Sigmoid colon (tissue), 7 donors: ENCODE measurements at places on chromosomes 4 and X.

DNA sequence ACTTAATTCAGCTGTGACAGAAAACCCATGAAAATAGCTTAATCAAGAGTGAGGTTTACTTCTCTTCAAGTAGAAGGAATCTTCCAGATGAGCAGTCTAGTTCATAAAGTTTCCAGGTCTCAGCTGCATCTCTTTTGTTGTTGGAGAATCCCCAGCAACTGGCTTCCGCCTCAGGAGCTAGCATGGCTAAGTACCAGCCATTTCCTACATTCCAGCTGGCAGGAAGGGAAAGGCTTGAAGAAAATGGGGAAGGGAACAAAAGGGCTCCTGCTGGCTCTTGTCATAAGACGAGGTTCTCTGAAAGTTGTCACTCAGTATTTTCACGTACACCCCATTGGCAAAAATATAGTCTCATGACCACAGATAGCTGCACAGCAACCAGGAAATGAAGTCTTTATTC is 27.3 kb upstream of the TRIM2 start:
- no peak for DNase-seq

DNA sequence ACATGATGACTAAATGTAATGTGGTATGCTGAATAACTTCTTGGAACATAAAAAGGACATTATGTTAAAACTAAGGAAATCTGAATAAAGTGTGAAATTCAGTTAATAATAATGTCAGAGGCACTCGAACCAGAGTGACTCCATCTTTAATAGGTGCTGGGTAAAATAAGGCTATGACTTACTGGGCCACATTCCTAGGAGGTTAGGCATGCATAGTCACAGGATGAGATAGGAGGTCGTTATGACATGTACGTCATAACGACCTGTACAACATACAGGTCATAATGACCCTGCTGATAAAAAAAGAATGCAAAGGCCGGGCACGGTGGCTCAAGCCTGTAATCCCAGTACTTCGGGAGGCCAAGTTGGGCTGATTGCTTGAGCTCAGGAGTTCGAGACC is 28.9 kb upstream of the OPHN1 start:
- no peak for DNase-seq

DNA sequence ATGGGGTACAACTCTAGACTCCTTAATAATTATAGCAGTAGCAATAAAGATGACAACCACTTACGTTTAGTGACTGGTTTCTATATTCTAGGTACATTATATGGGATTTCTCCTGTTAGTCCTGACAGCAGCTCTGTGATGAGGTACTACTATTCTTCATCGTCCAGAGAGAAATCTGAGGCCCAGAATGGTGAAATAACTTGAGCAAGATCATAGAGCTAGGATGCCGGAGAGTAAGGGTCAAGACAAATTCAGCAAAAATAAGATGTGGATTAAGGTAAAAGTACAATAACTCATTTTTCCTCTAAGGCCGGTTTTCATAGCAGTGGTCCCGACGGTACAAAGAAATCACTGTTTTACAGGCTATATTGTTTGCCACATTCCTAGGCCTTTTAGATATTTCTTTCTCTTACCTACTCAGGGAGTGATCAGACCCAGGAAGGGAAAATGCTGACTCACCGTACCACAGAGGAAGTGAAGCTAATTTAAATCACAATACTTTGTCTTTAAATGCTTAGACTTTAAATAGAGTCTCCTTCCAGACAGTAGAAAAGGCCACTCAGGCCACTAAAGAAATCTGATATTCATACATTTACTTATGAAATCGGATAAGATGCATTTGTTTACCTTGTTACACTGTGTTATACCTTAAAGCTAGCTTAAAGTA is 2023.0 kb upstream of the AGA start:
- DNase-seq = no peak

- no peak for DNase-seq
Measured at GRCh38 chr4:157527954-157528353, 307.4 kb downstream of the GRIA2 start.

DNA sequence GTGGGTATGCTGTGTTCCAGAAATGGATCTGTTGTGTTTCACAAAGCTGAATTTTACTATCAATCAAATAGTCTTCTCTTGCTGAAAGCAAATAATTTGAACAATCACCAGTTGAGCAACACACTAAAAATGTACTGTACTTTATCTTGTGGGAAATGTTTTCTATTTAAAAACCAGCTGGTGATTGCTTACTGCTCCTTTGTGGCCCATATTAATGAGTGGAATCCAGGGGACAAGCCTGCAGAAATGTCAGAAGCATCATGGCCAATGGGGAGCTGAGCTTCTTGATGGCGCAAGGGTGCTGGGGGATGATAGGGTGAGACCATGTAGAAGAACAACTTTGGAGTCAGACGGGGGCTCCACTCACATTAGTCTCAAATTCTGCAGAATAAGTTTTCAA is 346.2 kb downstream of the ARHGAP10 start:
- no peak for DNase-seq

DNA sequence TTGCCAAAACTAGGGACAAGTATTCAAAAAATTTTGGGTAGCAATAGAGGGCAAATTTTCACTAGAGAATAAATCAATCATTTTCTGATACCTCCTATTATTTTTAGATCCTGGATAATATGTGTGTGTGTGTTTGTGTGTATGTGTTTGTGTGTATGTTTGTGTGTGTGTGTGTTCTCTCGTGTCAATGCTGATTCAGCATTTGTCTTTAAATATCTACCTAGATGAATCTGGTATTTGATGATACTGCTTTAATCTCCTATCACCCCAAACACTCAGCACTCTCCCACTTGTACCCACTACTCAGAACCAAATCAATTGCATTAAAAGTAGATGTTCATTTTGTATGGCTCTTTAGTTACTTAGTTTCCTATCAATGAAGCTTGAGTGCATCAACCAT is 101.3 kb upstream of the NPFFR2 start:
- no peak for DNase-seq

- DNase-seq = no peak
Measured at GRCh38 chrX:38970845-38971244, 169.6 kb downstream of the MID1IP1 start.

DNA sequence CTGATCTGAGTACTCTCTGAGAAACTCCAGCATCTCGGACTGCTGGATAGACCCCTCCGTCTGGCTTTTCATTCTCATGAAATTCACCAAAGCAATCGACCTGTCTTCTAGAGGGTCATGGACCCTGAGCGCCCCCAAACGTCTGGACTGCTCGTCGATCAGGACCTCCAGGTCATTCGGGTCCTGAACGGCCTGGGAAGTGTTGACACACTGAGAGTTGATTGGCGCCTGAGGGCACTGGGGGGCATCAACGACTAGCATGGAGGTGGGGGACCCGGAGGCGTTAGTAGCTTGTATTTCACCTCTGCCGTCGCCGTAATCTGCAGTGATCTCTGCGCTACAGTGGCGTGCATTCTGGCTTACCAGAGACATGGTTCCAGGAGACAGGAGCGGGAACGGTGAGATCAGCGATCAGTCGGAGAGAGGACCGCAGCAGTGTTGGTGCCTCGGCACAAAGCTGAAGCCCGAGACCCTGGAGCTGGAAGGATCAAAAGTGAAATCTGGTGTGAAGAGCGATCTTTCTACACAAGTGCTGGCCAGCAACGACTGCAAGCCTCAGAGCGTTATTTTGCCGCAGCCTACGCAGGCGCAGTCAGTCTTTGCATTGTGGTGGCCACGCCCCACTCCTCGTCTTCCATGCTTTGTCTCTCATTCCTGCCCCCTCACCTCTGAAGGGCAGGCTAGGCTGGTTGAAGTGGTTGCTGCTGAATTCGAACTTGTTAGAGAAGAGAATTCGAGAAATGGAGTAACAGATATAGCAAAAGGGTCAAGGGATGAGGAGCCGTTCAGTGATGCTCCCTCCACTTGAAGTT is at the start of gene MAGEE2:
Gene MAGEE2, minus strand, starts transcription at position 575 of the 812 bp plus-strand sequence. Its CDS starts 203 bp downstream, at position 372.
- DNase-seq = no peak

DNA sequence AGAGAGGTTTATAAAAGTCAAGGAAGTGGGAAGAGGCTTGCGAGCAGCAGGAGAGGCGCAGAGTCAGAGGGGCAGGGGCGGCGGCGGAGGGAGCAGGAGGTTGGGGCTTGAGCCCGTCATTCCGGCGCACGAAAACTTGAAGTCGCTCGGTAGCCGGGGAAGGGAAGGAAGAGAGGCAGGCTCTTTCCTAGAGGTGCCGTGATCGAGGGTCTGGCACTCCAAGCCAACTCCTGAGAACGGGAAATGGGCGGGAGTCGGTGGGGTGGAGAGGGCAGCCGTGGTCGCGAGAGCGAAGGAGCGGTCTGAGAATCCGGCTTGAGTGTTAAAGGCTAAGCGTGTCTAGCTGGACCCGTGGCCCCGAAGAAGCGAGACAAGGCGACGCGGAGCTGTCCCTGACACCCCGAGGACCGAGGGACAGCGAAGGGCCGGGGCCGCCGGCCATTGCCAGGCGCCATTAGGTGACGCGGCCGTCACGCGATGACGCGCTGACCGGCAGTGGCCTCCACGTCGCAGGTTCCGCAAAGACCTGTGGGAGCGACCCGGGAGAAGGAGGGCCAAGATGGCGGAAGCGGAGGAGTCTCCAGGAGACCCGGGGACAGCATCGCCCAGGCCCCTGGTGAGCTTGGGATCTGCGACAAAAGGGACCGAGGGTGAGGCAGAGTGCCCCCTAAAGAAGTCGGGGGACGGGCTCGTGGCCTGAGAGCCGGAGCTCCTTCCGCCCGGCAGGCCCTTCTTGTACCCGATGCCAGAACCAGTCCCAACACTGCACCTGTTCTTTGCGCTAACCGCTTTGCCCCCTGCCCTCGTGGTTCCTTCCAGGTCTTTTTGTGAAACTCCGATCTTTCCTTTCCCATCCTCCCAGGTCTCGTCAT is at the start of gene YIPF6:
Gene YIPF6, plus strand, starts transcription at position 544 of the 872 bp plus-strand sequence. Its CDS starts 16 bp downstream, at position 560.
- DNase-seq = peak; percentile 90

- DNase-seq = no peak
Measured at GRCh38 chr4:138716559-138717335, 298.8 kb upstream of the NOCT start.

- no peak for DNase-seq
Measured at GRCh38 chr4:123896446-123897071, 500.0 kb downstream of the SPRY1 start.

DNA sequence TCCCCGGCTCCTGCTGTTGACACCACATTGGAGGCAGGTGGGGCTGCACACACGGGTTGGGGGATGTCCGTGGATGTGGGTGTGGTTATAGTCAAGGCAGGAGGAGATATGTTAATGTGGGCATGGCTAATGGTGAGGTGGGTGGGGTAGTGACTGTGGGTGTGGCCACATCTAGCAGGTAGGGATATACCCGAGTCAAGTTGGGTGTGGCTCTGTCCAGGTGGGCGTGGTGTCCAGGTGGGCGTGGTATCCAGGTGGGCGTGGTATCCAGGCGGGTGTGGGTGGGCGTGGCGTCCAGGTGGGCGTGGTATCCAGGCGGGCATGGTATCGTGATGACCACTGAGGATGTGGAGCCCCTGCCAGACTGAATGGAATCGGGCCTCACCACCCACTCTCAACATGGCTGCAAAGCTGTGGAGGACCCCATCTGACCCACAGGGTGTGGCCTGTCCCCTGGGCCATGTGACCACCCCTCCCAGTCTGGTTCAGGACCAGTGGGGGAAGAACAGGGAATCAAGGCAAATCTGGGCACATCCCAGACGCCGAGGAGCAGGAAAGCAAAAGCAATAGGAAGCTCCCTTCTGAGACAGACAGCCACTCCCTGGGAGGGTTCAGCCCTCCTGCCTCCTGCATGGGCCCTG is 21.0 kb downstream of the MAN2B2 start:
- no peak for DNase-seq

GRCh38 chr4:26993539-26993938 is 132.9 kb downstream of the STIM2 start:
- DNase-seq = no peak

DNA sequence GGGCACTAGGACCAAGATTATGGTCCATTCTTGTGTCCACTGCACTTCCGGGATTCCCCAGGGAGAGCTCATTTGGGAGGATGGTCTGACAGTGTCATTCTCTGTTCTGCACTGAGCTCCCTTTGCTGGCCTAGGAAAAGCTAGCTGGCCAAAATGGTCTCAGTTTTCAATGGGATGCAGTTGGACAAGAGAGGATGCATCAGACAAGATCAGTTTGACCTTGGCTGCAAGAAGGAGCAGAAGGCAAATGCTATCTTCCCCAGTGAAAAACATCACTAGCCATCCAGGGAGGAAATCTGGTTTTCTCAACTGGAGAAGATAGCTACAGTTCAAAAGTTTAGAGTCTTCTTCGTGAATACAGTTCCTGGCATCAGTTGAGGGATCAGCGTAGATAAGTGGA is 221.1 kb downstream of the PTTG2 start:
- DNase-seq = no peak

DNA sequence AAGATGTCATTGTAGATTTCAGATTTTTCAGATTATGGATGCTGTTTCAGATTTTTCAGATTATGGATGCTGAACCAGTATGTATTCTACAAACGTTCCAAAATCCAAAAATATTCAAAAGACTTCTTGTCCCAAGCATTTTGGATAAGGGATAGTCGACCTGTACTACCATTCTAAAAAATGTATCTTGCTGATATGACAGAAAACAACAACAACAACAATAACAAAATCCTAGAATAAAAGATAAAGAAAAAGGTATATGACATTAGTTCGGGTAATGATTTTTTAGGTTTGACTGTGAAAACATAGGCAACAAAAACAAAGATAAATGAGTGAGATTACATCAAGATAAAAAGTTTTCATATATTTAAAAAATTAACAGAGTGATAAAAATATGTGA is 122.1 kb downstream of the GABRA2 start:
- no peak for DNase-seq

DNA sequence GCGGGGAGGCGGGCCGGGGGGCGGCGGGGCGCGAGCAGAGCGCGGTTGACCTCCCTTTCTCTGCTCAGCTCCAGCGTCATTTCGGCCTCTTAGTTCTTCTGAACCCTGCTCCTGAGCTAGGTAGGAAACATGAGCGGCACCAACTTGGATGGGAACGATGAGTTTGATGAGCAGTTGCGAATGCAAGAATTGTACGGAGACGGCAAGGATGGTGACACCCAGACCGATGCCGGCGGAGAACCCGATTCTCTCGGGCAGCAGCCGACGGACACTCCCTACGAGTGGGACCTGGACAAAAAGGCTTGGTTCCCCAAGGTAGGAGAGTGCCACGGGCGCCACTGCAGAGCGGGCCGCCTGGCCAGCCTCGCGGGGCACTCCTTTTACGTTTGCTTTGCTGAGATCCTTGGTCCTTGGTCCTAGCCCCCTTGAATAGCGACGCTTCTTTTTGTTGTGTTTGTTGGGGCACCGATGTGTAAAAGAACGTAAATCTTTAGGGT is at the start of gene HTATSF1:
Gene HTATSF1, plus strand, starts transcription at position 37 of the 497 bp plus-strand sequence. Its CDS starts 93 bp downstream, at position 130.
- DNase-seq = peak; percentile 67

- no peak for DNase-seq
Measured at GRCh38 chr4:20391198-20391597, 139.5 kb downstream of the SLIT2 start.

- no peak for DNase-seq
Measured at GRCh38 chr4:972651-973424, 531 bp downstream of the DGKQ start.

DNA sequence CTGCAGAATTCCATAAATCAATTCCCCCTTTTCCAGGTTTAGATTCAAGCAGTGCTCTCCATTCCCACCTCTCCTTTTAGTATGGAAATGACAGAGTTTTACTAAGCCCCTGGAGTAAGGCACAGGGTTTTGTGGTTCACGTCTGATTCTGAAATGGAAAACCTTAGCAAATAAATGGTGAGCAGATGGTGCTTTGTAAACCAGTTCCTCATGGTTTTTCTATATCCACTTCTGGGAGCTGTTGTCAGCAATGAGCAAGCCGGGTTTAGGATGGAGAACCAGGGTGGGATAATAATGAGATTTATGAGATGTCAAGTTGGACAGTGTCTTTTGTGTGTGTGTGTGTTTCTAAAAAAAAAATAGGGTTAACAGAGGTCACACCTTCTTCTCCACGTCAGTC is 113.8 kb upstream of the RBPJ start:
- no peak for DNase-seq

- no peak for DNase-seq
Measured at GRCh38 chrX:32687379-32687778, 524.0 kb downstream of the DMD start.

GRCh38 chr4:33626221-33626620 is 2618.1 kb downstream of the ARAP2 start:
- no peak for DNase-seq
